ENCODE measurements at places on chromosomes 2 and 18. TPM values are rescaled to one million over a fixed set of nuclear protein-coding genes. Genes with fewer than 3 reads are reported as not detected.

INHA gene
- 0.43 TPM for total RNA-seq

IL36RN gene
- total RNA-seq = not detected

COL6A3 gene
- 119 TPM for total RNA-seq

COLEC12 gene
- total RNA-seq = 55.2 TPM

GRCh38 chr2:55802067-55802466 lies 108.4 kb upstream of the PNPT1 start:
- no peaks in the 10 kb centered on the region for H3K27me3 ChIP-seq
- no peak overlapping the region for H3K27ac ChIP-seq
- no peak overlapping the region for H3K4me3 ChIP-seq
- no peaks in the 10 kb centered on the region for H3K36me3 ChIP-seq
- DNase-seq = no peak
